ENCODE measurements at places on chromosomes 5 and 9.

DNA sequence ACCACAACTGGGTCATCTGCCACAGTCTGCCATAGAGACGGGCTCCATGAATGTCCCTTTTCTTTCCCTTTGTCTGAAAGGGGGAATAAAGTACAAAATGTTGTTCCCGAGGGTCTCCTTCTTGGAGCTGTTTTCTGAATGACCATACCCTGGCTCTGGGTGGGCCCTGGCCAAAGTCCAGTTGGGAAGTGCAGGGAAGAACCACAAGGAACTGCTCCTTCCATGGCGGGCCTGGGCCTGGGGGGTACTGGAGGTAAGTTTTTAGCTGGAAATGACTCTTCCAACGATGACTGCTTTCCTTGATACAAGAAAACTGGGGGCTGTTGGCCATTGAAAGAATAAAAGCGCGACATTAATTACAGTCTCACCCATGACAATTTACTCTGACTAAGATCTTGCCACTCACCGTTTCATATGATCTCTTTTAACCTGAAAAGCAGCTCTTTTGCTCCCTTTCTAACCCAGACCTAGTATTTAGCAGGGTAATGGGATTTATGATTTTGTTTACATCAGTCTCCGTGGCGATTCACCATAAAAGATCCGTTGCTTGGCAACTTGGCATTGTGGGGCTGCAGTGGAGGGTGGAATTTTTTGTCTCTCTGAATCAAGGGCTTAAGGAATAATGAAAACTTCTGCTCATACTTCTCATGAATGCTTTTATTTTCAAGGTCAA is 89.2 kb upstream of the PTCH1 start:
- no peak for DNase-seq

- DNase-seq = no peak
Measured at GRCh38 chr5:98275980-98276379, 497.5 kb upstream of the RGMB start.

- DNase-seq = no peak
Measured at GRCh38 chr5:34521628-34522290, 134.4 kb upstream of the RAI14 start.

GRCh38 chr9:131660466-131661405 is 79.1 kb downstream of the RAPGEF1 start:
- DNase-seq = no peak

- DNase-seq = no peak
Measured at GRCh38 chr5:124952079-124952478, 205.6 kb upstream of the ZNF608 start.

GRCh38 chr5:91963166-91963565 is 580.0 kb upstream of the ARRDC3 start:
- DNase-seq = no peak

GRCh38 chr9:35110327-35110761 is 5.3 kb downstream of the ATOSB start:
- DNase-seq = no peak

DNA sequence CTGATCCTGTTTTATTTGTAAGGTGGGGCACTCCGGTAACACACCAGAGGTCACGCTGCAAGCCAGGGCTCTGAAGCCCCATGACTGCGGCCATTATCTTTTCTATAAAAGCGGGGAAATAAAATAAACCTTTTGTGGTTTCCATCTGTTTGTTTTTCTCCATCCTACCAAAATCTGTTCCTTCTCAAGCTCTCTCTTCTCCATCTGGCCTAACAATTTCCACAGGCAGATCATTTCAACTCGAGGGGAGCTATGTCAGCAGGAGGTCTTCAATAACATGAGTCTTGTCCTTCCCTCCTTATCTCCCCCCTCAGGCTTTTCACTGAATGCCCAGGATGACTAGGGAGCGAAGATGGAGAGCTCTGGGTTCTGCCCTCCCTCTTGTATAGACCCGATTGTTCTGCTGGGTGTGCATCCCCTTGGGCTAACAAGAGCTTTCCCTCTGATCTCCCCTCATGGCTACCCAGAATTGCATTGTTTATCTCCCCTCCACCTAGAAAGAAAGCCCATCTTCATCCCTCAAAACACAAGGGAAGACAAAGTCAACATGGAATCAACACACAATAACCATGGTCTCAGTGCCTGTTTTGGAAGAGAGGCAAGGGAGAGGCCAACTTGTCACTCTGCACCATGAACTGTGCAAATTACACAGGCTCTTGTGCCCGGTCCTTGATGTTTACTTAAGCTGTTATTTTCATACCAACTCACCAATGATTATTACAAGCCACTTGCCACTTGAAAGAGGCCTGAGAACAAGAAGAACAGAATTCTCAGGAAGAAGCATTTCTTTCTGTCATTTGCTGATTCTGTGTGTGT is 187.8 kb downstream of the FANCC start:
- DNase-seq = no peak

- DNase-seq = no peak
Measured at GRCh38 chr5:151721087-151721646, 34.5 kb upstream of the SPARC start.

- no peak for DNase-seq
Measured at GRCh38 chr5:56337715-56338319, 104.7 kb upstream of the ANKRD55 start.

- no peak for DNase-seq
Measured at GRCh38 chr5:142904416-142904815, 134.2 kb downstream of the ARHGAP26 start.

GRCh38 chr5:122202952-122203351 is 73.6 kb downstream of the ZNF474 start:
- DNase-seq = no peak

- DNase-seq = no peak
Measured at GRCh38 chr9:73116031-73116430, 35.6 kb upstream of the ANXA1 start.

GRCh38 chr5:35269006-35269405 is 38.7 kb upstream of the PRLR start:
- no peak for DNase-seq

GRCh38 chr5:88262116-88262515 is 6.5 kb downstream of the TMEM161B start:
- DNase-seq = no peak

- DNase-seq = no peak
Measured at GRCh38 chr9:104269996-104270963, 176.2 kb downstream of the SMC2 start.

DNA sequence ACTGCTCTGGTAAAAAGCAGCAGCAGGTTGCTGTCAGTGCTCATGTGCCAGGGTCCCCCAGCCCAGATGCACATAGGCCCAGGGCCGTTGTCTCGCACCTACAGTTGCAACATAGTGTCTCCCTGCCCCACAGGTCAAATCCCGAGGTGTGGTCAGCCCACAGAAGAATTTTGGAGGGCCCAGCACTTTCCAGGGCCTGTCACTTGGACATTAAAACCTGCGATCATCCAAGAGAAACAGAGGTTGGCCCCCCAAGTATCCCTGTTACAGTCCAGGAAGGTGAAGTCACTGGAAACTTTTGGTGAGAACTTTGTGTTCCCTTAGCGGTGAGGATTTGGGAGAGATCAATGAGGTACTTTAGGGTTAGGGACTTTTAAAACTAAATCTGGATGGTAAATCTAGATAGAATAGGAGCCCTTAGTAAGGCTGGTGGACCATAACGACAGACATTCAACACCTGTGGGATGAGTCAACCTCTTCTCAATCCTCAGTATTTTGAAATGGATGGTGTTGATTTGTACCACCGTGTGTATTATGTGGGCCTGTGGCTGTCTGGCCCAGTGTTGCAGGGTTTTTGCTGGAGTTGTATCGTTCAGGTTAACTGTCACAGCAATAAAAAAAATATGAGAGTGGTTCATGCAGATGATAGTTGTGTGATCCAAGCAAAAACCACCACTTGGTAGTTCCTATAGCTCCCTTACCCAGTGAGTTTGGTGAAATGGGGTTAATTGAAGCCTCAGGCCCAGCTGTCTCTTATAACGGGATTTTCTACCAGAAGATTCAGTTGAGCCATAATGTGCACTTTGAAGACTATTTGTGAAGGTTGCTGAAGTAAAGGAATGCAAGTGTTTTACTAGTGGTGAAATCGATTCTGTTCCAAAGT is 19.2 kb downstream of the OR2S2 start:
- DNase-seq = no peak

DNA sequence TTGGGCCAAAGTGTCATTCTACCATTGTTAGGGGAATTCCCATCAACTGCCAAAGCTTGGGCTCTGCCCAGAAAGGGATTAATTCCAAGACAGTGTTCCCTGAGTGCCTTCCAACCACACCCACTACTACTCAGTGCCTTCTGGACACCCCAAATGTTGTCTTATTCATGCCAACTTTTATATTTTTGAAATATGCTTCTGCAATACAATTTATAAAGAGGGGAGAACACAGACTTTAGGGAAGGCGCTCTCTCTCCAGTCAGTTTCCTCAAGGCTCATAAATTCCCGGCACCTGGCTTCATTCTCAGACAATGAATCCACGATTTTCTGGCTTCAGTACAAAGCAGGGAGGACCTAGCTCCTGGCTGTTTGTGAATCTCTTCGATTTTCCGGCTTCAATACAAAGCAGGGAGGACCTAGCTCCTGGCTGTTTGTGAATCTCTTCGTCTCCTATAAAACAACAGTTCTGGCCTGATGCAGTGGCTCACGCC is 120.1 kb upstream of the MYO10 start:
- DNase-seq = no peak
